NCI-H2029 (cell line): ENCODE measurements at places on chromosomes 11 and 22.

GRCh38 chr11:83709434-83709833, 423.3 kb upstream of the CCDC90B start:
- no peak for DNase-seq

GRCh38 chr11:6992026-6992425, 28.1 kb downstream of the ZNF214 start:
- DNase-seq, result no peak

DNA sequence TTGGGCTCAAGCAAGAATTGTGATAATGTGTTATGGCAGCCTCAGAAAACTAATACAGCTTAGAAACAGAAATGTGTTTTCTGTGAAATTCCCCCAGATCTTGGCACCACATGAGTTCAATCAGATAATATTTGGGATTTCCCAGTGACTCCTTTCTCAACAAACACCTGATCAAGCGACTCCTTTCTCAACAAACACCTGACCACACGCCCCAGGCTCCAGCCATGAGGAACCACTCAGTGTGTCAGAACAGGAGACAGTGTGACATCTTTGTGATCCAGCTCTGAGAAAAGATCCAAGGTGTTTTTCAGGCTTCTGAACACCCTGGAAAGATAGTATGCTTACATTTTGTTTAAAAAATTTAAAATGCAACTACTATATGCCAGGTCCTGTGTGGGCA, 1.9 kb upstream of the UVRAG start:
- no peak for DNase-seq

DNA sequence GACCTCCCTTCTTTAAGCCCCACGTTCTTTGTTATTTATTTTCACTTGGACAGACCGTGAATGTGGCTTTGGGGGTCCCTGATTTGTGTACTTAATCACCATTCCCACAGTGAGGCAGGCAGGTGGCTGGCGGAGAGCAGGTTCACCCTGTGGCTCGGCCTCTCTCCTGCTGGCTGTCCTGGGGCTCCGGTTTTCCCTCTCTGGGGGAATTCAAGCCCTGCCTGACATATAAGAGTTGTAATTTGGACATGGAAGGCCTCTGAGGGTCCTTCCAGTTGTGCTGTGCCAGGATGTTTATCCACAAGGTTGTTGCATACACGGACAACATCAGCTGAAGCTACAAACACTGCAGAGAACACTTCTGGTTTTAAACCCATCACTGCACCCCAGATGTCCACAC, 824.5 kb downstream of the TBC1D22A start:
- DNase-seq, result no peak

- no peak for DNase-seq
Observed at GRCh38 chr11:88619071-88619425, 281.5 kb upstream of the CTSC start.

DNA sequence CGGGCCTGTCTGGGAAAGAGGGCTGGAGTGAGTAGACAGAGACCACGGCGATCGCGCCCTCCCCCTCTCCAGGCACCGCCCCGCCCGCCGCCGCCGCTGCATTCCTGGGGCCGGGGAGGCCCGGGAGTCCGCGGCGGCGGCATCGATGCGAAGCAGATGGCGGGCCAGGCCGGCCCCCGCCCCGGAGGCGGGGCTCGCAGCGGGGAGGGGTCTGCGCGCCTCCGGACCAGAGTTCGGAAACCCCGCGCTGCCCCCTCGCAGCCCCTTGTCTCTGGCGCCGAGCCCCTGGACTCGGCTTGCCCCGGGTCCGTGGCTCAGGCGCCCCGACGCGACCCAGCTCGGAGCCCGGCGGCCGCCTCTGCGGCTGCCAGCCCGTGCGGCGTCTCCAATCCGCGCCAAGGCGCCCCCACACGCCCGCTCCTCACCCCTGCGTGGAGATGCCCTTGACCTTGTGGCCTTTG, 1.3 kb downstream of the SCARF2 start:
- DNase-seq, result no peak

DNA sequence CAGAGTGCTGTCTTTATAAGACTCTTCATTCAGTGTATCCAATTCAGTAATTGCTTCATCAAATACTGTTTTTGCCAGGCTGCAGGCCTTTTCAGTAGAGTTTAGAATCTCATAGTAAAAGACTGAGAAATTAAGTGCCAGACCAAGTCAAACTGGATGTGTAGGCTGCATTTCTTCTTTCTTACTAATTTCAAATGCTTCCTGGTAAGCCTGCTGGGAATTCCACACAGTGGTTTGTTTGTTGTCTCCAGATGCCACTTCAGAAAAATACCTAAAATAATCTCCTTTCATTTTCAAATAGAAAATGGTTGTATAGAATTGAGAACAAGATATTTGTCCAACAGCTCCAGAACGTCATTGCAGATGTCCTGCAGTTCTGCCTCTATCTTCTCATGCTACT, 34.7 kb downstream of the LDHAL6A start:
- no peak for DNase-seq

DNA sequence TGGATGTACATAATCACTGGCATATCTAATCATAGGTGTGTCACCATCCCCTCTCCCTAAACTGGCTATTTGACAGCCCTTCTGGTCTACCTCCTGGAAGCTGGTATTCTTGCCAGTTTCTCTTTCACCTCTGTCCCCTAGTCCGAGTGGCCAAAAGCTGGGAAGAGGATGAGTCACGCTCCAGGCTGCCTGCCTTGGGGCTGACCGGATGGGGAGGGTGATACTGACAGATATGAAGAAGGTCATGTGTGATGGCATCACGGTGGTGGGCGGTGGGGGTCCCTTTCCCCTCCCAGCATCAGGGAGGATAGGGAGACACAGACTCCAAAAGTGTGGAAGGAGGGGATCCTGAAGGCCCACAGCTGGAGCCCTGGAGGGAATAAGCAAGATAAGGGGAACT, 4.8 kb downstream of the OAF start:
- no peak for DNase-seq

- DNase-seq, result no peak
Observed at GRCh38 chr11:72525466-72525865, 91.1 kb upstream of the CLPB start.

DNA sequence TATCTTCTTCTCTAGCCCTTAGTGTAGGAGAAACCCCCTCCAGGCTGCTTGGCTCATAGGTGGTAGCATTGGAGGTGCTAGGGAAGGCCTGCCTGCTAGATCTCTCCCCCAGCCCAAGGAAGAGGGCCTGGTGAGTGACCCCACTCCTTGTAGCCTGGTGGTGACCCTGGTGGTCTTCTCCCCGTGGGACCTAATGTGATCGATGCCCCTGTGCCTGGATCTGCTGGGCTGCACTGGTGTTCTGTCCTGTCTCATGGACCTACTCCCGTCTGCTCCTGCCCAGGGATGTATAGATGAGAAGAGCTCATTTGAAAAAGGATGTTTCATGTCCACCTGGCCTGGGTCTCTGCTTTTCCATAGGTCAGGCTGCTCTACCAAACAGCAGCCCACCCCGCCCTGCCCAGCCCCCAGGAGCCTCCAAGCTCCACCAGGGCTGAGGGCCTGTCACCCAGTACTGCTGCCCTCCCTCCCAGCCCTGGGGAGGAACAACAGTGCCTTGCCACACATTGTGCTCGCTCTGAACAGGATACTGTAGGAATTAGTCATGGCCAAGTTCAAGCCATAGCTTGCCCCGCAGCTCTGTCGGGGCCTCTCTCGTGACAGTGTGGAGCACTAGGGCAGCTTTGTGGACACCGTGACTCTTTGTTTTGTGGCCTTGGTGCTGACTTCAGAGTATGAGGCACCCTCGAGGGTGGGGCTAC, 19.7 kb downstream of the SLC37A2 start:
- DNase-seq, result no peak
